ENCODE measurements at places on chromosomes 2 and 18. TPM values are rescaled to one million over a fixed set of nuclear protein-coding genes. Genes with fewer than 3 reads are reported as not detected.

EIF2AK3 gene
- 5.1 TPM for total RNA-seq

VPS4B gene
- total RNA-seq = 88.7 TPM

DNA sequence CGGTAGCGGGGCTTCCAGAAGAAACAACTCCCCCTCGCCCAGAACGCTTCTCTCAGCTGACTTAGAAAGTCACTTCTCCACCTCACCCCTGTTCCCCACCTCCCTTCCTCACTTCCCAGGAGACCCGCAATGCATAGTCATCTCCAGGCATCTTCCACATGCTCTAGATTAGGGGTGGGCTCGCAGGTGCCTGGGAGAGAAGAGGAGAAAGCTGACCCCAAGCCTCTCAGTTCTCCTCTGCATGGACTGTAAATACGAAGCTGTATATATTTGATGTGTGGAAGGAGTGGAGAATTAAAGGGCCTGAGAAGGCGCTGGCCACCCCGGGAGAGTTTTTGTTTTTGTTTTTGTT lies 1.8 kb downstream of the MAL start:
- no peak for DNase-seq

GRCh38 chr2:16172324-16173175 lies 232.2 kb downstream of the MYCN start:
- no peak for DNase-seq

DNA sequence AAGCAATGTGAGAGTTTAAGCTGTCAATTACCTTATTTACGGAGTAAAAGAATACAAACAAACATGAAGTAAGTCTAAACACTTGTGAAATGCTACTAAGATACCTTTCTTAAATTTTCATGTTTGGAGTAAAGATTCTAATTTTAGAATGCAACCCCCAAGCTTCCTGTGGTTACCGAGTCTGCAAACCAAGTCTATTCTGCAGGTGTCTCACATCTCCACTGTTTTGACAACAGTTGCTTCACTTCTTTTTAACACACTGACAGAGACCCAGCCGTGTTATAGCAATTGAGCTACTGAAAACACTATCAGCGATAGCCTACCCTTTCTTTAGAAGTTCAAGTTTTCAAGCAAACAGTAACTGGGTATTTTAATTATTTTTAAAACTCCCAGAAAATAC lies 608.3 kb downstream of the ERBB4 start:
- DNase-seq = peak; percentile 38

CPO gene
- total RNA-seq = not detected

SYT4 gene
- total RNA-seq = 2.3 TPM

GRCh38 chr2:118272391-118272790 lies 184.1 kb downstream of the INSIG2 start:
- DNase-seq = no peak

ABHD1 gene
- total RNA-seq = 0.22 TPM
